AG04450 (cell line): ENCODE measurements at places on chromosomes 6 and 20.
A peak's percentile ranks its signal among the peaks of the same experiment; 100 is the strongest.

DNA sequence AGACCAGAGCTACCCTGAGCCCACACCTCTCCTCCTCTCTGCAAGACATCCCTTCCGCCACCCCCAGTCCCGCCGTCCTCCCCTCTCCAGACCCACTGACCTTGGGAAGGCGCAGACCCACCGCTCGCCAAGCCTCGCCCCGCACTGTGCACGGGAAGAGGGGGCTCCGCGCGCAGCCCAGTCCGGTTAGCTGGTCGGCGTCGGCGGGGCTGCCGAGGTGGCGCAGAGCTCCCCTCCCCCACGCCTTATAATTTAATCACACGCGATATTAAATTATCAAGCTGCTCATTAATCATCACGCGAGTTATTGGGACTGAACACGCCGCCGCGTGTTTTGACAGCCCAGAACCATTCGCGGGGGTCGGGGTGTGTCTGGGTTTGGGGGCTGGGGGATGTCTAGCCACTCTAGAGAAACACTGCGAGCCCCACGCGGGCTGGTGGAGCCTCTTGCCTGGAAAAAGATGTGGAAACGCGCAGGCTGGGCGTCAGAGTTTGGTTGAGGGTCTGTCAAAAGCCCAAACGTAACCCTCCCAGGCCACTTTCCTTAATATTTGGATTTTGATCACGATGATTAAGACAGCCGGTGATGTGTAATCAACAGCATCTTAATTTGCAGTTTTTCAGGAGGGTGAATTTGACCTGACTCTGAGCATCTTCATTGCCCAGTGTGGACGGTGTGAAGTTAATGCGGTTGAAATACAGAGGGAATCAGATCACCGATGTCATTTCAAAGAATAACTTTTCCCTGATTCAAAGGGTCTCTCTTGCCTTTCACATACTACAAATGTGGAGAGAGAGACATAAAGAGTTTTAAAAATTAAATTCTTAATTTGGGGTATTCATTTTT, at the start of gene LINC00237:
TSS of gene LINC00237 (minus strand) at position 188 of the 847 bp plus-strand sequence.
- DNase-seq = no peak

- no peak for DNase-seq
Observed at GRCh38 chr20:25000268-25000801, 7.8 kb upstream of the APMAP start.

DNA sequence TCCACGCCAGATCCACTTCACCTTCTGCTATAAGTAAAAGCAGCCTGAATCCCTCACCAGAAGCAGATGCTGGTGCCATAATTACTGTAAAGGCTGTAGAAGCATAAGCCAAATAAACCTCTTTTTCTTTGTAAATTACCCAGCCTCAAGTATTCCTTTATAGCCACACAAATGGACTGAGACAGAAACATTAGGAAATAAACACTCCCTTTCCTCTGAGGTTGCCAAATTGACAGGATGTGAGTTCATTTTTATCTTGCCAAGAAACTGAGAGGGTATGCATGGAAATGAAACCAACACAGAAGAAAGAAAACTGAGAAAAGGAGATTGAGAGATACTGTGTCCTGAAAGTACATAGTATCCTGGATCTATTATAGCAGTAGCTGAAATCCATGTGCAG, 481.2 kb downstream of the HAO1 start:
- DNase-seq = no peak

GRCh38 chr6:155448668-155449449, 6.8 kb downstream of the NOX3 start:
- DNase-seq = no peak

- DNase-seq = peak; percentile 42
Observed at GRCh38 chr20:478949-479429, 16.7 kb upstream of the TBC1D20 start.

DNA sequence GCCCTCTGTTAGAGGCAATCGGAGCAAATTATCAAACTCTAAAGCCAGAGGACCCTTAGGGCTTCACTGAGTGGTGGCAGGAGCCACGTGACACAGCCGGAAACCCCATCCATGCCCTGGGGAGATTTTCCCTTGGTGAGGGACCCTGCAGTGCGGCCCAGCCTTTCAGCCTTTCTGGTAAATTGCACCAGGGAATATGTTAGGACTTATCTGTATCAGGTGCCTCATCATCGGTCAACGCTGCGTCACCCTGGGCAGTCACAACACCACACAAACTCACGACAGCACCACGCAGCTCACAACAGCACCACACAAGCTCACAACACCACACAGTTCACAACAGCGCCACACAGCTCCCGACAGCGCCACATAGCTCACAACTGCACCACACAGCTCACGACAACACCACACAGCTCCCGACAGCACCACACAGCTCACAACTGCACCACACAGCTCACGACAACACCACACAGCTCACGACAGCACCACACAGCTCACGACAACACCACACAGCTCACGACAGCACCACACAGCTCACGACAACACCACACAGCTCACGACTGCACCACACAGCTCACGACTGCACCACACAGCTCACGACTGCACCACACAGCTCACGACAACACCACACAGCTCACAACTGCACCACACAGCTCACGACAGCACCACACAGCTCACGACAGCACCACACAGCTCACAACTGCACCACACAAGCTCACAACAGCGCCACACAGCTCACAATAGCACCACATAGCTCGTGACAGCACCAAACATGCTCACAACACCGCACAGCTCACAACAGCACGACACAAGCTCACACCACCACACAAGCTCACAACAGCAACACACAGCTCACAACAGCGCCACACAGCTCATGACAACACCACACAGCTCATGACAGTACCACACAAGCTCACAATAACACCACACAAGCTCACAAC, 199.0 kb downstream of the DLL1 start:
- no peak for DNase-seq

GRCh38 chr6:129812145-129812777, 48.9 kb downstream of the TMEM244 start:
- DNase-seq = no peak

DNA sequence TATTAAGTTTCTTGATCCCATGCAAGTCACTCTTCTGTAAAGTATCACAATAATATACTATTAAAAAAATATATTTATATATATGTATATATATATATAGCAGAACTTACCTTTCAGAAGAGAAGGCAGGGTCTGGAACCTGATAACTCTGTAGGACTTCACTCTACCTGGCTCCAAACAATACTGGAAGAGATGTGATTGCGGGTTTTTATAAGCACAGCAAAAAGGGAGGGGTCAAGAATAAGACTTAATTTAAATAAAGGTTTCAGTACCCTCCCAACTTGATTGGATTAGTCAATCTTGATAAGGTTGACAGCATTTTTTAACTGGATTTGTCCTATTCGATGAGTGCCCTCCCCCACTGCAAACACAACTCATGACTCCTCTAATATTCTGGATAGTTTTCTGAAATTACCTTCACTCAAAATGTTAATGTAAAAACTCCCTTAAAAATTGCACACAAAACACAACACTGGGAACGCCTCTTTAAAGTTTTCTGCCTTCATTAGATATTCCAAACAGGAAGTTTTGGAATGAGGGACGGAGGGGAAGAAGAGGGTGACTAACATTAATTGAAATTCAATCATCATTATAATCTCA, 4.0 kb upstream of the ZNF217 start:
- no peak for DNase-seq

DNA sequence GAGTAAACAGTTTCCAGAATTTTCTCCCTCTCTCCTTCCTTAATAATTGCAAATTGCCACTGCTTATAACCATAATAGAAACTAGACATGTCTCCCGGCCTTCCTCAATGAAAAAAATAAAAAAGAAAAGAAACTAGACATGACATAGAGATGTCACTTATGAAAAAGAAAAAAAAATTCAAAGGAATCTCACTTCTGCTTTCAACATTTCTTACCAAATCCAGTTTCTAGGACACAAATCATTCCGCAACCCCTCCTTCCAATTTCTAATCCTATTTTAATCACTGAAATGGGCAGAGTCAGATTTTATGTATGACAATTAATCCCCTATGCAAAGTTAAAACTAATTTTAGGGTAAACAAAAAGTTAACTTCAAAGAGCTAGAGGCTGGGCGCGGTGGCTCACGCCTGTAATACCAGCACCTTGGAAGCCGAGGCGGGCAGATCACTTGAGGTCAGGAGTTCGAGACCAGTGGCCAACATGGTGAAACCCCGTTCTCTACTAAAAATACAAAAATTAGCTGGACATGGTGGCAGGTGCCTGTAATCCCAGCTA, 40.1 kb upstream of the EEF1A1 start:
- DNase-seq = no peak

DNA sequence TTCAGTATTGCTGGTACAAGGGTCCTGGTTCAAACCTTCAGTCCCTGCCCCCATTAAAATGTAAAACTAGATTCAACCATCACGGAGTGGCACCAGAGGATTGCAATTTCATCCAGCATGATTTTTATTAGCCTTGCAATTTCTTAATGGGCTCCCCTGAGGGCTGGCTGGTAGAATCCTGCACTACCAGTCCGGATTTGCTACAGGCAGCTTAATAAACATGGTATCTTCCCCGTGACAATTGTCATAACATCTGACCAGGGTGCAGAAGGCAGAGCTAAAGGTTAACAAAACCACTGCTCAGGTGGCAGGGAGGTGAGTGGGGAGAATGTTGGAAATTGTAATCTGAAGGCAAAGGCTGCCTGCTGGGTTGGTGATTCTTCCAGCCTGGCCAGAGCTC, 94.5 kb downstream of the PKHD1 start:
- no peak for DNase-seq

GRCh38 chr6:35305117-35305516, 7.5 kb downstream of the DEF6 start:
- no peak for DNase-seq

DNA sequence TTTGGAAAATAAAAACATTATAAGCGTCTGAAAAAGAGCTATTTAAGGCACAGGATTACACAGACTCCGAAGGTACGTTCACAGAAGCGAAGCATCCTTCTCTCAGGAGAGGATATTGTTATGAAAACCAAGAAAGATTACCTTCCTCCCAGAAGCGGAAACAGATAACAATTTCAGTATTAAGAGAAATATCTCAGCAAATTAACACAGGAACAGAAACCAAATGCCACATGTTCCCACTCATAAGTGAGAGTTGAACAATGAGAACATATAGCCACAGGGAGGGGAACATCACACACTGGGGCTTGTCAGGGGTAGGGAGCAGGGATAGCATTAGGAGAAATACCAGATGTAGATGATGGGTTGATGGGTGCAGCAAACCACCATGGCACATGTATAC, 109.7 kb downstream of the CDK19 start:
- DNase-seq = no peak

- DNase-seq = peak; percentile 2
Observed at GRCh38 chr6:143060806-143061596, at the start of gene AIG1. TSS of gene AIG1 (plus strand) at chr6:143060889. CDS start at chr6:143060926, 37 bp downstream.

DNA sequence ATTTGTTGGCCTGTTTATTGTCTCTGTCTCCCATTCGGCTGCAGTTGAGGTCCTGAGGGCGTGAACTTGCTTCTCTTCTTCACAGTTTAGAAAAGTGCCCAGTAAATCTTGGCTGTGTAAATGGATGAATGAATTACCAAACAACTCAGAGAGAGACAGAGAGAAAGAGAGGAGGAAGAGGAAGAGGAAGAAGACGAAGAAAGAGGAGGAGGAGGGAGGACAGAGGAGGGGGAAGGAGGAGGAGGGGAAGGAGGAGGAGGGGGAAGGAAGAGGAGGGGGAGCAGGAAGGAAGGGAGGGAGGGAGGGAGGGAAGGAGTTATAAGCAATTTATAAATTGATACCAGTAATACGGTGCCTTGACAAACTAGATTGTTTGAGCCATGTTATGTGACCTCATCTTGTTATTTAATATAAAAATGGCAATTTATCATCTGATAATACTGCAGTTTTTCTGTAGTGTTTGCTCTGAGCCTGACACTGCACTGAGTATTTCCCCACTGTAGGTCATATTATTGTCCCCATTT, 18.7 kb downstream of the HCK start:
- DNase-seq = no peak

GRCh38 chr20:50281831-50282591, 91.4 kb downstream of the CEBPB start:
- no peak for DNase-seq

DNA sequence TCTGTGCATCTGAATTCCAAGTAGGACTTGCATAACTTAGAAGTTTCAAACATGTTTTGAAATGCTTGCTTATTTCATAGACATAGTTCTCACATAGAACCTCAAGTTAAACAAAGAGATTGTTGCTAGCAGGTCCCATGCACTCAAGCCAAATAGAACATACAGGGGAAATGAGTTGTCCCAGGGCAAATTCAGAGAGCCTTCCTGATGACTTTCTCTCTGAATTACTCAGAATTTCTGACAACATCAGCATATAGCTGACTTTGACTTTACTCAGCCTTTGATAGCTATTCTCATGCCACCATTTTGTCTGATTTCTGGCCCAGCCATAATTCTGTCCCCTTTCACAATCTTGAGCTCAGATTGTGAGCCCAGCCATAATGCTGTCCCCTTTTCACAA, 333.2 kb upstream of the PLCB4 start:
- no peak for DNase-seq

DNA sequence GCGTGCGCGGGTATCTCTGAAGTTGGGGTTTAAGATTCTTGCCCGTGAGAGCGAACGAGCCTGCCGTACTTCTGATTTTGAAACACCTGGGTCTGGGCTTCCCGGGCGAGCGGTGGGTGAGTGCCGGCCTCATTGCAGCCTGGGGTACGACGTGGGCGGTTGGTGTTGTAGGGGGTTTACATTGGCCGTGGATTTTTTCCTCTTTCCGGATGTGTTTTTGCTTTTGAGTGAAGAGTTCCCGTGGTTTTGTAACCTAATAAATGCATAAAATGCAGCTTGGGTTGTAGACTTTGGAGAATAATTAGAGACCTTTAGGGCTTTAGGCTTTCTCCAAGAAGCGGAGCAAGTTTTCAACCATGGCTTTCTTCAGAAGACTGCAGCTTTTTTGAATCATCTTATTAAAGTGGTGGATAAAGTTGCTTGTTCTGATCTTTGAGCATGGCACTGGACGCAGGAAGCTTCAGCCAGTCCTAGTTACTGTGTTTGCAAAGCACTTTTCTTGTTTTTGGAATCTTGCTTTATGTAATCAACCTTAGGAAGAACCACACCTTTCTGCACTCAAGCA, 314 bp downstream of the FARS2 start:
- peak; percentile 11 for DNase-seq

- no peak for DNase-seq
Observed at GRCh38 chr20:20413810-20414281, 45.9 kb downstream of the INSM1 start.

DNA sequence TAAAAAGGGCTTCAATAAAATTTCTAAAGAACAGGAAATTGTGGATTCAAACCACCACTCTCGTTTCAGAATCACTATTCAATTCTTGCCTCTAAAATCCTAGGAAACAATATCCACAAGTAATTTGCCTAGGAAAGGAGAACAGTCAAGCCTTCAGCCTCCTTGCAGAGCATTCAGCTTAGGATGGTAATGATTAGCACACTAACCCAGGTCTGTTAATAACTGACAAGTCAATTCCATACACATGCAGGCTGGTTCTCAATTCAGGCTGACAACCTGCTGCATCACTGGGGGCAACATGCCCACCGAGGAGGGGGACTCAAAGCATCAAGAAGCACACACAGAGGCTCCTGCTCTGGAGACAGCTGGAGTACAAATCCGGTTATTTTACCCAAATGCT, 57.6 kb downstream of the GMDS start:
- no peak for DNase-seq
